ENCODE measurements at places on chromosomes 12 and 14. TPM values are rescaled to one million over a fixed set of nuclear protein-coding genes. Genes with fewer than 3 reads are reported as not detected.

SMCO2 gene
- 0.57 TPM for polyA plus RNA-seq

PYGL gene
- 33.1 TPM for polyA plus RNA-seq

MDGA2 gene
- polyA plus RNA-seq = 0.08 TPM

HOXC4 gene
- 7.3 TPM for polyA plus RNA-seq

PRKD1 gene
- polyA plus RNA-seq = 9.2 TPM

PRR4 gene
- polyA plus RNA-seq = 7.7 TPM

- DNase-seq = peak; percentile 3
- H3K4me3 ChIP-seq = no peak overlapping the region
- H3K36me3 ChIP-seq = no peaks in the 10 kb centered on the region
- no peak overlapping the region for H3K27ac ChIP-seq
Observed at GRCh38 chr14:24362241-24362960, 5.6 kb upstream of the NFATC4 start.

DNA sequence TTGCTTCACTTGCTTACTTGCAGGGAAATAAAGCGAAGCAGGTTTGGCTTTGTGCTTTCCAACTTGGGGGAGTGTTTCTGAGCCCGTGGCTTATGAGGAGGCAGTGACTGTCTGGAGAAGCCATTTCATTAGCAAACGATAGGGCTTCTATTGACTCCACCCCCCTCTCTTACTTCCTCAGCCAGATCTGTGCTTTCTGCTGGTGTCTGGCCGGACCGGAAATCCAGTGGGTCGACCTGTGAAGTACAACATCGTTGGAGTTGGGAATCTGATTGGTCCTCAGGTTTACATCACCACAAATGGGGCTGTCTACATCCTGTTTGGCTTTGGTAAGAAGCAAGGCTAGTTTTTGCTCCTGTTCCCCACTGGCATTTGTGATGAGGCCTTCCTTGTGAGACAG, 22.3 kb downstream of the FAM234B start:
- H3K27me3 ChIP-seq = no peaks in the 10 kb centered on the region
- DNase-seq = no peak
- no peak overlapping the region for H3K27ac ChIP-seq
- peaks cover 2% of the 10 kb centered on the region for H3K36me3 ChIP-seq
- H3K4me1 ChIP-seq = no peaks in the 10 kb centered on the region
- no peak overlapping the region for H3K4me3 ChIP-seq

DNA sequence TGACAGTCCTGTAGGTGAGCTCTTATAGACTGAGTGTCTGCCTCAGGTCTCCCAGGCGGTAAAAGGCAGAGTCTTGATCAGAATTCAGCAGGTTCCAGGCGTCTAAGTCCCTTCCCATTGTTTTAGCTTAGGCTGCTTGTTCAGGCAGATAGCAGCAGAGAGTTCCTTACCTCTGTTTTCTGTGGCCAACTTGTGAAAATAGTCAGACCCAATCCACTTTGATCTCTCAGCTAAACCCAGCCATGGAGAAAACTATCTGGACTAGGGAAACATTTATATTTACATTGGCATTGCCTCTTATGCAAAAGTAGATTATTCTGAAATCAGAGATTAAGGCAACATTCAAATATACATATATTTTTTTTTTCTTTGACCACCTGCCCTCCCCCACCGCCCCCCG, 21.4 kb downstream of the CCDC62 start:
- H3K4me3 ChIP-seq = no peak overlapping the region
- no peaks in the 10 kb centered on the region for H3K36me3 ChIP-seq
- no peak overlapping the region for H3K27ac ChIP-seq
- peaks cover 3% of the 10 kb centered on the region for H3K4me1 ChIP-seq
- no peaks in the 10 kb centered on the region for H3K27me3 ChIP-seq

- H3K36me3 ChIP-seq = no peaks in the 10 kb centered on the region
- H3K4me3 ChIP-seq = no peak overlapping the region
- H3K4me1 ChIP-seq = peaks cover 59% of the 10 kb centered on the region
- H3K27ac ChIP-seq = no peak overlapping the region
- no peaks in the 10 kb centered on the region for H3K27me3 ChIP-seq
Observed at GRCh38 chr12:76551482-76551888, 8.1 kb downstream of the OSBPL8 start.

DNA sequence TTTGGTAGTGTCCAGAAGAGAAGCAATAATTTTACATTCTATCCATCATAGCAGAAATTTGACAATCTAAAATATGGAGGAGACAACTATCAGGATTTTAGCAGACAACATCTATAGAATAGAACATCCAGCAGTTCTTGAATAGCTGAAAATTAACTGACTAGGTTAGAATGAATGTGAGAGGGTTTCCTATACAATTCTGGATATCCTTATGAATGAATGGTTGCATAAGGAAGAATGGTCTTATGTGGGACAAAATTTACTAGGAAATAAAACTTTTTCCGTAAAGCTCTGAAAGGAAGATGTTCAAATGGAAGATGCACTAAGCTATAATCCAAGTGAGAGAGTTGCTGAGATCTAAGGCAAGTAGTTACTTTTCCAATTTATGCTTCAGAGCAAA, at the start of gene OR6C3:
TSS of gene OR6C3 (plus strand) at position 301 of the 400 bp plus-strand sequence. CDS start 955 bp downstream, outside the sequence.
- no peak within 1 kb of the TSS for H3K4me3 ChIP-seq
- no peaks in the 10 kb centered on the region for H3K27me3 ChIP-seq
- H3K27ac ChIP-seq = no peak within 1 kb of the TSS
- DNase-seq = no peak

DNA sequence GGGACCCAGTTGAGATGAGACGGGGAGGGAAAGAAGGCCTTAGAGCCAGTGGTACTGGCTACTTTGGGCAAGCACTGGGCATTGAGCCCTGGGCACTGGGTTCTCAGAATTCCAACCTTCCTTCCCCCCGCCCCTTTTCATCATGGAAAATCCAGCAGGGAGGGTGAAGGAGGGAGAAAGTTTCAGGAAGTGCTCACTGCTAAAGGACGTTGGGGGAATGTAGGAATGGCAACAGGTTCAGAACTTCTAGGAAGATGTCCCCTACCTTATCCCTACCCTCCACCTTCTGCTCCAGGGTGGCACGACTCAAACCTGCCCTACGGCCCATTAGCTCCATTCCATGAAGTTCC, 4.2 kb upstream of the TNS2 start:
- H3K27ac ChIP-seq = peak overlapping the region; percentile 91
- DNase-seq = peak; percentile 79
- H3K36me3 ChIP-seq = no peaks in the 10 kb centered on the region
- peaks cover 39% of the 10 kb centered on the region for H3K4me1 ChIP-seq
- H3K4me3 ChIP-seq = no peak overlapping the region

All from adrenal gland (tissue), 19 donors.